ENCODE measurements at places on chromosomes 4 and X.

DNA sequence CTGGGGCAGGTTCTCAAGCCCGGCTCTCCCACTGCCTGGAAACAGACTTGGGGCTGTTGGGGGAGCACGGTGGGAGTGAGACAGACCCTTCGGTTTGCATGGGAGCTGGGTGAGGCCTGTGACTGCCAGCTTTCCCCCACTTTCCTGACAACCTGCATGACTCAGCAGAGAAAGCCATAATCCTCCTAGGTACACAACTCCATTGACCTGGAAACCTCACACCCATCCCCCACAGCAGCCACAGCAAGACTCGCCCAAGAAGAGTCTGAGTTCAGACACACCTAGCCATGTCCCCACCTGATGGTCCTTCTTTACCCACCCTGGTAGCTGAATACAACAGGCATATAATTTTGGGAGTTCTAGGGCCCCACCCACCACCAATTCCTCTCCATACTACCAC is 57.6 kb upstream of the UBQLN2 start:
- no peak for DNase-seq

GRCh38 chrX:30892591-30892990 is 3.5 kb upstream of the TAB3 start:
- DNase-seq, result no peak

DNA sequence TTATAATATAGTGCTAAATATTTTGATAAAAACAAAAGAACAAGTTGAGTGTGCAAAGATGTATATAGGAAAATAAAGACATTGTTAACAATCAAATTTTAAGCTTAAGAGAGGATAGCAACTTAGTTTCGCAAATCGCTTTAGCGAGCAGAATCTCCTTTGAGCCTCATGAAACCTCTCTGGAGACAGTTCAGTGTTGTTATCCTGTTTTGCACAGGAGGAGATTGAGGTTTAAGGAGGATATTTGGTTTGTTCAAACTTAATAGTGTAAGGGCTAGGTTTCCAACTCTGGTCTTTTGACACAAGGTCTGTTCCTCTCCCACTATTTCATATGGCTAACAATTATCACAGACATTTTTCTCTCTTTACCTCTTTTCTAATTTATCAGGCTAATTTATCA is 1848.5 kb upstream of the TENM3 start:
- DNase-seq, result no peak

- DNase-seq, result no peak
Measured at GRCh38 chr4:184819786-184820185, 6.0 kb downstream of the ACSL1 start.

DNA sequence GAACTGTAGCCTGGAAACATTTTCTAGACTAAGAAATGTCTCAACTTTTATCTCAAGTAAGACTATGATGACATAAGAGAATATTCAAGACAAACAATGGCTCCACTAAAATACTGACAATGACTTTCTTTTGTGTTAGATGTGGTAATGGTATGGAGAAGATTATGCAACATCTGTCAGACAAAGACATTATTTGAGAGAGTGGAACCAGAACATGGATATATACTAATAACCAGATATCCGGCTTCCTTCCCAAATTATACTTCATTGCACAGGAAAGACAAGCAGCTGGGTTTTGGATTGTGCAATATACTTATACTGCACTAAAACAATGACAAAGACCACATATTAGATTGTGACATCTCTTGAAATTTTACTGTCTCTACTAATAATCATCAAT is 290.8 kb upstream of the GIMD1 start:
- DNase-seq, result no peak

GRCh38 chrX:15254852-15255251 is 15.0 kb downstream of the ASB9 start:
- no peak for DNase-seq

DNA sequence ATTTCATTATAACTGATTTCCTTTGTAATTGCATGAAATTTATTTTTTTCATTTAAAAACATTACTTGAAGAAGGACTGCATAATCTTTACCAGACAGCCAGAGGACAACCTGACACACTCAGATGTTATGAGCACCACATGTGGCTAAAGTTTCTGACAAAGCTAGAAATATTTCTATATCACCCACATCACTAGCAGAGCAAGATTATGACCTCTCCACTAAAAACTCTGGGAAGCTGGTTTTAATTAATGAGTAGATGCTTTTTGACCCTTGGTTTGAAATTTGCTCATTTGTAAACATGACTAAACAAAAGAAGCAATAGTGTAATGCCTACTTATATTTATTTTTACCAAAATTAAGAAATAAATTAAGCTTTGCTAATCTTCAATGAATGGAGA is 661.5 kb upstream of the EPHA5 start:
- DNase-seq, result no peak

GRCh38 chr4:141306331-141306730 is 85.6 kb downstream of the ZNF330 start:
- no peak for DNase-seq

- DNase-seq, result no peak
Measured at GRCh38 chr4:186149872-186150271, 41.5 kb upstream of the CYP4V2 start.

- no peak for DNase-seq
Measured at GRCh38 chr4:10593130-10593529, 91.4 kb downstream of the CLNK start.

DNA sequence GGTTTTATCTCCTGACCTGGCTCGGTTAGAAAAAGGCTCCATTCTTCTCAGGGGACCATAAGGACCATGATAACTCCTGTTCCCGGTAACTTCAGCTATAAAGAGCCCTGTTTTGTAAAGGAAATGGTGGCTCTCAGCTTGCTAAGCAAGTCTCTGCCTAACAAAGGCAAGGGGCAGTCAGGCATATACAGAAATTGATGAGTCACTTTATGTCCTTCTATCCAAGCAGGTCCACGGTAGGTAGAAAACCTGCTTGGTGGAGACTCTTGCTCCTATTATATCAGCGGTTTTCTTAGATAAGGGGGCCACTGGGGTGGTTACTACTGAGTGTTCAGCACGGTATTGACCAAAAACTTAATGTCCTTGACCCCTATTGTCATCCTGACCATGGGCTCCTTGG is 203.0 kb upstream of the KLF8 start:
- DNase-seq, result no peak

- no peak for DNase-seq
Measured at GRCh38 chr4:155392481-155393184, 15.9 kb upstream of the MAP9 start.

DNA sequence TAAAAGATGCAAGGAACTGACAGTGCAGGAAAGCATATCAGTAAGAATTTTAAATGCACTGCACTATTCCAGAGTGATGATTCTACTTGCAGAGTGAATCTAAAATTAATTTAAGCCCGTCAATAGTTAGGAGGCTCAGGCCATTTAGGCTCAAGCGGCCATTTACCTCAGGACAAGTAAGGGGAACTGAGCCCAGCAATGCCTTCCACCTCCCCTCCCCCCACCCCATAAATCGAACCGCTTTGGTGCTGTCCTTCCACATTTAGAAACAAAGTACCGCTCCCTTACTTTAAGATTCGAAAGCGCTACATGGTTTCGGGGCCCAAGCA is 665 bp downstream of the RBM41 start:
- no peak for DNase-seq

GRCh38 chr4:18981234-18981615 is 959.7 kb upstream of the LCORL start:
- no peak for DNase-seq

DNA sequence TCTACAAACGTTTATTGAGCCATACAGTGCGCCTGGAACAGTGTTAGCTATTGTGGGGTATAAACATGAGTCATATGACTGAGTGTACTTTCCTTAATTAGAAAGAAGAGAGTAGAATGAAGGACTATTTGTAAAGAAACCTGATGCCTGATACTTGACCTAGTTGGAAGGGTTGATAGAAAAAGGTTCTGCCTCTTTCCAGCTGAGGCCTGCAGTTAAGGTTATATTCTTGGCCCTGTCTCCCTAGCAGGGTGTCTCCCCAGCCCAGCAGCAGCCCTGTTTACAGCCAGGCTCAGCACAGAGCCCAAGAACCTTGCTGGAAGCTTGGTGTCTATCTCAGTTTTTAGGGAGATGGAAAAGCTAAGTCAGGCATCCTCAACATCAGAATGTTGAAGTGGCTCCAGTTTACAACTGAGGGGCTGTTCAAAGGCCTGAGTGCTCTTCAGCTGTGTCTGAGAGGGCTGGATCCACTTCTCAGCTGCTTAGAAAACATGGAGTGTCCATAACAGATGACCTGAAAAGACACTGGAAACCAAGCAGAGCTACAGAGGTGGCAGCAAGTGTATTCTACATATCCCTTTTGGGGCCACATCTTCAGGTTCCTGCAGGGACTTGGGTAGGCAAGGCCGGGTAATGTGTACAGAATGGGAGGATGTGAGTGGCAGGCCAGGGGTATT is 21.6 kb downstream of the NYX start:
- DNase-seq, result no peak

DNA sequence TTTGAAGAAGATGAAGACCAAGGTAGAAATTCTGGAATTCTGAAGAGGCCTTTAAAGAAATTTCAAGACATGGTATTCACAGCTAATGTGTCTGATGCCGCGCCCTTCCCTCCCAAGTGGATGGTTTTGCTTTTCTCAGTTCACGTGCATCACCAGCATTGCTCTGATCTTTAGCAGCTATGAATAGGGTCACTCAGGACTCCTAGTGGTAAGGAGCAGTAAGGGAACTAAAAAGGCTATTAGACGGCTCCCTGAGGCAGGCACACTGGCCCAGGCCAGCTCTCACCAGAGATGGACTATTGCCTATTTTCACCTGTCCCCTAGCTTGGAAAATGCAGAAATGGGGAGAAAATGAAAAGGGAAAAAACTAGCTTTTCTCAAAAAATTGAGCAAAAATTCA is 447.5 kb upstream of the RASGEF1B start:
- no peak for DNase-seq

DNA sequence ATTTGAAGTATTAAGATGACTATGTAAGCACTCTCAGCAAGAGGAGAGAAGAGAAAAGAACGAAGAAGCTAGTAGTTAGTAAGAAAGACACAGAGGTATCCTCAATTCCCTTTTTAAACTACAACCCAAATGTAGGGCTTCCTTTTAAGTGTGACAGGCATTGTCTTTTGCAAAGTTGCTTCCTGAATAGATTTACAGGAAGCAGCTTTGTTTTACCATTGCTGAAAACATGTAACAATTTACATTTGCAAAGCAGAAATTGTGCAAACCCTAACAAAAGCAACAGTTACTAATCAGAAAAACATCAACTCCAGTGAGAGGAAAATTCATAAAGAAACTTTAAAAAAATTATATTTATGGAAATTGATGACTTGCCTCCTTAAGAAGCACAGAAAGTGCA is 96.4 kb downstream of the FAM13A start:
- DNase-seq, result no peak

- no peak for DNase-seq
Measured at GRCh38 chrX:149497626-149498025, 7.5 kb downstream of the IDS start.

- no peak for DNase-seq
Measured at GRCh38 chr4:129446074-129446473, 350.1 kb downstream of the C4orf33 start.

- no peak for DNase-seq
Measured at GRCh38 chrX:44507292-44507691, 35.4 kb downstream of the FUNDC1 start.

GRCh38 chrX:149758068-149758714 is 15.7 kb upstream of the HSFX1 start:
- no peak for DNase-seq

DNA sequence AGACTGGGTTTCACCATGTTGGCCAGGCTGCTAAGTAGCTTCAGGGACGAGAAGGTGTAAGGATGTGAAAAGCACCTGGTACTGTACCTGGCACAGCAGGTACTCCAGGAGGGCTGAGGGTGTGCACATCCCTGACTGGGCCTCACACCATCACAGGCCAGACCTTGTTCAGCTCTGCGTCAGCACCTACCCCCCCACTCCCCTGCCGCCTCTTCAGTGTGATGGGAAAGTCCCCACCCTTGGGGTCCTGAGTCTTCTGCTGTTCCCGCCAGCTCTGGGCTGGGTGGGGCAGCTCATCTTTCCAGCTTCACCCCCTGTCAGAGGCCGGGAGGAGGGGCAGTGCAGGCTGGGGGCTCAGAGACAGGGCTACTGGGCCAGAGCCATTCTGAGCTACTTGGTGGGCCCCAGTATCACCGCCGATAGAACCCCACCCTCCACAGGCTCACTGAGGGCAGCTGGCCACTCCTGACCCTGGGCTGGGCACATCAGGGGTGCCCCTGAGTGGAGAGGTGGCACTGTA is 6.7 kb upstream of the SH3BP2 start:
- DNase-seq, result no peak

DNA sequence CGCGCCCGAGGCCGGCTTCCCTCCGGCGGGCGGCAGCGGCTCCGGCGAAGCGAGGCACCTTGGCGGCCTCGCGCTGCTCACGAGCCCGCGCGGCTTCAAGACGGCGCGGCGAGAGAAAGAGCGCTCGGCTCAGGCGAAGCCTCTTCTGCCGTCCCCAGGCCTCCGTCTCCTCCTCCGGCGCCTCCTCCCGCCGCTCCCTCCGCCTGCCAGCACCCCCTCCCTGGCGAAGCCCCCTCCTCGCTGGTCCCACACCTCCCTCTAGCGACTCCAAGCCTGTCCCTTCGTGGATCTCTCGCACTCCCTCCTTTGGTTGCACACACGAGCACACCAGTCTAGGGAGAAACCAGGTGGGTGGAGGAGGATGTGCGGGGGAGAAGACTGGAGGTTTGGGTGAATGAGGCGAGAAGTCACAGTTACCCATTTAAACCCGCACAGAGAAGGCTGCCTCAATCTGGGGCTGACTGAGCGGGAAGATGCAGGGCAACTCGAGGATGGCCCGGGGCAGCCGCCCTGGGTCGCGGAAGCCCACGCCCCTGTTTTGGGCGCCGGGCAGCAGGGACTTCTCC is at the start of gene CAMK2D:
Gene CAMK2D (minus strand): TSS at position 119 of the 566 bp plus-strand sequence. CDS start 670 bp downstream, outside the sequence.
- DNase-seq, result peak; percentile 75

DNA sequence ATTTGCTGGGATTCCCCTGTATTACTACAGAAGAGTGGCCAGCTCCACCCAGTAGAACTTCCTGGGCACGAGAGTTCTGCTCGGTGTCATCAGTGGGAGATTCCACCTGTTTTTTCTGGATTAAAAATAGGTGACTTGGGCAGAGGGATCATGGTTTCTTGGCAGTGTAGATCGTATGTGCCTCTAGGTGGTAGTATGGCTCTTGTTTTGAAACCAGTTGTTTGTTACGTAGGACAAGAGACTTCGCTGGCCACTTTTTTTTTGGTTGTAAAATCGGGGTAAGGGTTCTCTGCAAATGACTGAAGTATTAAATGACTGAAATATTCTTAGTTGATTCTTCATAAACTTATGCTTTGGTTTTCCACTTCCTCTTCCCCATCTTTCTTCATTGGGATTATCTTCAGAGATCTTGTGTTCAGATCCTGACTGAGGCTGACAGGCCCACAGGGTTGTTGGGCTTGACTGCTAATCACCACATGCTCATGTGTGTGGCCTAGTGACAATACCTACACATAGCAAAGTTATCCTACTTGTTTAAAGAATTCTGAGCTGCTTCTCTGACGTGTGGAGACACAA is 43.8 kb upstream of the WDR1 start:
- no peak for DNase-seq

- DNase-seq, result no peak
Measured at GRCh38 chrX:545452-545885, 85.1 kb upstream of the SHOX start.

GRCh38 chr4:112279025-112279881 is 6.5 kb downstream of the TIFA start:
- DNase-seq, result no peak

GRCh38 chrX:74117962-74118902 is 185.7 kb upstream of the ZCCHC13 start:
- no peak for DNase-seq

- no peak for DNase-seq
Measured at GRCh38 chr4:52728691-52729240, 22.5 kb downstream of the ERVMER34-1 start.
